ENCODE measurements at places on chromosomes 3 and 15. TPM values are rescaled to one million over a fixed set of nuclear protein-coding genes. Genes with fewer than 3 reads are reported as not detected.

ARHGEF26 gene
- 5.5 TPM for total RNA-seq

CHRFAM7A gene
- total RNA-seq: not detected

OR5K2 gene
- total RNA-seq: not detected

PLSCR4 gene
- total RNA-seq: 11.0 TPM

LTK gene
- total RNA-seq: 0.20 TPM

LRTM1 gene
- not detected for total RNA-seq

TIMP4 gene
- total RNA-seq: 12.7 TPM

TMEM40 gene
- total RNA-seq: not detected

FGF12 gene
- total RNA-seq: under 0.01 TPM

CCDC54 gene
- not detected for total RNA-seq

CHRNA7 gene
- total RNA-seq: under 0.01 TPM

CPN2 gene
- total RNA-seq: not detected

NUP210 gene
- total RNA-seq: not detected

DZIP3 gene
- 10.2 TPM for total RNA-seq

PTH1R gene
- total RNA-seq: 1.1 TPM

NR2E3 gene
- 0.20 TPM for total RNA-seq

APBA2 gene
- total RNA-seq: 2.3 TPM

GABRA5 gene
- not detected for total RNA-seq

MITF gene
- 6.2 TPM for total RNA-seq

CDHR4 gene
- total RNA-seq: not detected

LOXL1 gene
- 84.8 TPM for total RNA-seq

P4HTM gene
- 29.4 TPM for total RNA-seq

ATP10A gene
- 2.6 TPM for total RNA-seq

SHISA5 gene
- total RNA-seq: 122 TPM

SOX2 gene
- total RNA-seq: not detected

WDR72 gene
- total RNA-seq: not detected

SGO1 gene
- 12.5 TPM for total RNA-seq

MUC20 gene
- 1.1 TPM for total RNA-seq

USP50 gene
- 0.39 TPM for total RNA-seq

RAD18 gene
- 9.6 TPM for total RNA-seq

AMOTL2 gene
- total RNA-seq: 25.7 TPM

IQCF5 gene
- total RNA-seq: not detected

CPNE9 gene
- not detected for total RNA-seq

INAFM2 gene
- total RNA-seq: 7.2 TPM

FAM81A gene
- 3.3 TPM for total RNA-seq

BFSP2 gene
- total RNA-seq: not detected

ADAMTS17 gene
- total RNA-seq: 0.73 TPM

SENP8 gene
- total RNA-seq: 2.9 TPM

KLHL40 gene
- not detected for total RNA-seq

HRG gene
- not detected for total RNA-seq

KCNAB1 gene
- not detected for total RNA-seq
